ENCODE measurements at places on chromosomes 3 and 15. TPM values are rescaled to one million over a fixed set of nuclear protein-coding genes. Genes with fewer than 3 reads are reported as not detected.

Gene TRH
- not detected for total RNA-seq

Gene PXYLP1
- 10.7 TPM for total RNA-seq

Gene C2CD4A
- not detected for total RNA-seq

Gene PIERCE2
- 4.3 TPM for total RNA-seq

Gene CD96
- 6.2 TPM for total RNA-seq

Gene CSPG5
- total RNA-seq = 0.98 TPM

Gene CHL1
- 49.8 TPM for total RNA-seq

Gene TRPM1
- total RNA-seq = not detected

Gene CLPX
- total RNA-seq = 71.9 TPM

Gene FAN1
- 15.4 TPM for total RNA-seq

Gene CDCP1
- 8.5 TPM for total RNA-seq

Gene CKMT1A
- not detected for total RNA-seq
